Naive thymus-derived CD8-positive, alpha-beta T cell (primary cell): ENCODE measurements at places on chromosomes 11 and 22. TPM values are rescaled to one million over a fixed set of nuclear protein-coding genes. Genes with fewer than 3 reads are reported as not detected.

Gene LGALS12
- not detected for polyA plus RNA-seq

Gene SLC22A25
- polyA plus RNA-seq: not detected

Gene NCR3LG1
- polyA plus RNA-seq: 0.28 TPM

Gene SCGB2A2
- polyA plus RNA-seq: not detected

Gene PKP3
- polyA plus RNA-seq: not detected

Gene MUC5B
- polyA plus RNA-seq: not detected

Gene SPON1
- polyA plus RNA-seq: 0.56 TPM
